Aorta (tissue), 5 donors: ENCODE measurements at places on chromosomes 3 and 15. TPM values are rescaled to one million over a fixed set of nuclear protein-coding genes. Genes with fewer than 3 reads are reported as not detected.

IQCF5 gene
- not detected for total RNA-seq

MUSTN1 gene
- total RNA-seq: 86.6 TPM

SPRED1 gene
- 54.6 TPM for total RNA-seq

- peak; percentile 79 for DNase-seq
- no peak overlapping the region for H3K27ac ChIP-seq
These were observed 59.7 kb downstream of the NOX5 start for GRCh38 chr15:69074001-69074842.

GRCh38 chr3:45689787-45690145 lies 570 bp downstream of the SACM1L start:
- H3K4me1 ChIP-seq: no peaks in the 10 kb centered on the region
- H3K27ac ChIP-seq: peak overlapping the region; percentile 73
- no peak for DNase-seq

DNA sequence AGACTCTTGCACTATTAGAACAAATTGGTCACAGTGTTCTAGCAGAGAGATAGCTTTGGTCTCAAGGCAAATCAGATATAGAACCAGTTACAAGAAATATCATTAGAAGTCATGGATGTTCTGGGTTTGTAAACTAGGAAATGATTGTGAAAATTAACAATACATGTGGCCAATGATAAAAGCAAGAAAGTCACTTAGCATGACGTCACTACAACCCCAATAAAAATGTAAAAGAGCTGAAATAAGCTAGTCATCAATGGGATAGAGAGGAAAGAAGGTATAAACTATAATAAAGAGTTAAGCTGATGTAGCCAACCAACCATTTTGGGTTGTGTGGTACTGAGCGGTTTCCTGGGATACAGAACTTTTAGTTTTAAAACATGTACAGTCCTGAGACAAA lies 32.1 kb upstream of the KCNH8 start:
- H3K4me3 ChIP-seq: no peak overlapping the region
- no peaks in the 10 kb centered on the region for H3K4me1 ChIP-seq
- DNase-seq: no peak
- no peak overlapping the region for H3K27ac ChIP-seq

DNA sequence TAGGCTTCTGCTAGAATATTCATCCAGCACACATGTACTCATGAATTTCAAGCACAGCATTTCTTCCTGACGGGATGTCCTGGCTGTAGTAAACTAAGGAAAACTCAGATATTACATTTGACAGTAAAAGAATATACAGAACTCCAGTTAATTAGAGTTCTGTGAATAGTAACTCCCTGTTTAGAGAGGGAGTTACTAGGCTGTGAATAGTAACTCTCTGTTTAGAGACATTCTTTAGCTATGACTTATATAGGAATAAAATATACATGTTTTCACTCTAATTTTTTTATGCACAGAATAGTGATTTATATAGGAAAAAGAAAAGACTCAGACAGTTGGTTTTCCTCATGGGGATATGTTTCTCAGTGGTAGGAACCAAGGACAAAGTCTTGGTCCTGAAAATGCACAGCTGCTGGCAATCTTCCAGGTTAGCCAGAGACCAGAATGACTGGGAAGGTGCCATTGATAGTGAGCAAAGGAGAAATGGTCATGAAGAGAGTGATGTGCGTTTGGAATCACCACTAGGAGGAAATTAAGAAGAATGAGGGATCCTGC lies 480.7 kb upstream of the THBS1 start:
- no peaks in the 10 kb centered on the region for H3K27me3 ChIP-seq
- no peak overlapping the region for H3K4me3 ChIP-seq
- no peak for DNase-seq

DNA sequence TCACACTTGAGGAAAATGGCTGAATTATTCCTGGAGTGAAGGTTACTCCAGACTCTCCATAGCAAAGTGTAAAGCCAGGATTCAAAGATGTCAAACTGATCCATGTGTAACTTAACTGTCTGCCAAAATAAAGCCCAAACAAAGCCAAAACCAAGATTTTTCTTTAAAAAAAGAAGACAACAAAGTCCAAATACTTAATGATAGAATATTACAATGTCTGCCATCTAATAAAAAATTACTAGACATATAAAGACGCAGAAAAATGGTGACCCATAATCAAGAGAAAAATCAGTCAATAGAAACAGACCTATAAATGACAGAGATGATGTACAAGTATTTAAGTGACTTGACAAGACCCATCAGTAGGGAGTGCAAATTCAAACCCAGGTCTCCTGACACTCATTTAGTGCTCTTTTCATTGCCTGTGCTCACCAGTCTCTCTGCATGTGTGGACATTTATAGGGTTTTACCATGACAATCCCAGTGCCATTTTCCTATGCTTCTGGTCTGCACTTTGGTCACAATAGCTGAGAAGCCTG lies 85.1 kb upstream of the HES1 start:
- no peaks in the 10 kb centered on the region for H3K36me3 ChIP-seq
- H3K27ac ChIP-seq: no peak overlapping the region
- no peak for DNase-seq
- H3K4me1 ChIP-seq: no peaks in the 10 kb centered on the region

GRCh38 chr3:59654123-59654479 lies 604.3 kb upstream of the CFAP20DC start:
- no peak overlapping the region for H3K4me3 ChIP-seq
- H3K27me3 ChIP-seq: no peaks in the 10 kb centered on the region
- DNase-seq: no peak
- no peaks in the 10 kb centered on the region for H3K36me3 ChIP-seq
- H3K4me1 ChIP-seq: no peaks in the 10 kb centered on the region

DNA sequence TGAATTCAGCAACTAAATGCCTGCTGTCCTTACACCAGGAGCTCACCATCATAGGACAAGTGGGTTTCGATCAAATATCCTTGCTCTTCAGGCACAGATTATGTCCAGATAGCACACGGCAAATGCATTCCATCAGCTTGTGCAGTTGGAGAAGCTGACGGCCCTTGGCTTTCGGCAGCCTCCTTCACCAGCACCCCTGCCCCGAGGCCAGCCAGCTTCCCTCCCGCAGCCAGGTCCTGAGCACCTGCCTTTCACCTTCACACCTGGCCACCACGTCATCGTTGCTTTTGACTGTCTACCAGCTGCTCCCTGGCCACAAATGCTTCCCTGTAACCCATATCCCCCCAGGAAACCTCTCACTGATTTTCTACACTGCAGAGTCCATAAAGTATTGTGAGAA lies 355.5 kb downstream of the OCA2 start:
- no peaks in the 10 kb centered on the region for H3K27me3 ChIP-seq
- H3K4me1 ChIP-seq: no peaks in the 10 kb centered on the region
- no peak overlapping the region for H3K27ac ChIP-seq
- DNase-seq: no peak
- no peak overlapping the region for H3K4me3 ChIP-seq

DNA sequence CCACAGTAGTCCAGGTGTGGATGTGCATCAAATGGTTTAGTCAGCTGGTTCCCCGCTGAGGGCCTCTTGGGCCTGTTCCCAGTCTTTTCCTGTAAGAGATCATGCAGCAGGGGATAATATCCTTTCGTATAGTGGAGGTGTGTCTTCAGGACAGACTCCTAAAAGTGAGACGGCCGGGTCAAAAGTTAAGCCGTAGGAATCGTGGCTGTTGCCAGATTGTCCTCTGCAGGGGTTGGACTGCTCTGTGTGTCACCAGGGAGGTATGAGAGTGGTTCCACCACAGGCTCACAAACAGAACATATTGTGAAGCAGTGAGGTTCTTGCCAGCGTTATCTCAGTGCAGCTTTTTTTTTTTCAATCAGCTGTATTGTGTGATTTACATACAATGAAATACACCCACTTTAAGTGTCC lies 95.0 kb downstream of the VGLL4 start:
- no peaks in the 10 kb centered on the region for H3K27me3 ChIP-seq
- peak; percentile 42 for DNase-seq
- H3K4me1 ChIP-seq: no peaks in the 10 kb centered on the region
- H3K4me3 ChIP-seq: no peak overlapping the region

GRCh38 chr3:45817831-45818522 lies 21.6 kb upstream of the SLC6A20 start:
- no peaks in the 10 kb centered on the region for H3K27me3 ChIP-seq
- DNase-seq: no peak
- H3K4me1 ChIP-seq: no peaks in the 10 kb centered on the region
- no peak overlapping the region for H3K4me3 ChIP-seq

DNA sequence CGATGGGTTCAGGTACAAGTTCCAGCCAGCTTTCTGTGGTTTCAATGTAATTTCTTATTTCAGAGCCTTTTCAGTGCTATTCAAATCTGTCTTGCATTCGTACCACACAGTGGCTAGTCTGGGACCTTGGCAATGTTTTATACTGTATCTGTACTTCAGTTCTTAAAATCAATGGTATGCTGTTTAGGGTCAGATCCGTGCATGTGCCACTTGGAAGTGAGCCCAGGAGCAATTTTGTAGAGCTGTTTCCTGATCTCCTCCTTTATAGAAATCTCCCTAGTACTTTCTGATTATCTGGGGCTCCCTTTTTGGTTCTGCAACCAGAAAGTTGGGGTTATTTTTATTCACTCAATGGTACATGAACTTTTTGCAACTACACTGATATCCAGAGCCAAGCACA lies 59.5 kb upstream of the NDUFB4 start:
- no peaks in the 10 kb centered on the region for H3K27me3 ChIP-seq
- no peaks in the 10 kb centered on the region for H3K36me3 ChIP-seq
- DNase-seq: no peak
- H3K27ac ChIP-seq: no peak overlapping the region
- H3K4me1 ChIP-seq: no peaks in the 10 kb centered on the region
- no peak overlapping the region for H3K4me3 ChIP-seq
